Hepatocyte (in vitro differentiated cells): ENCODE measurements at places on chromosomes 1 and 21. TPM values are rescaled to one million over a fixed set of nuclear protein-coding genes. Genes with fewer than 3 reads are reported as not detected.

The C1orf226 gene
- 2.8 and 4.8 TPM in 2 replicates for polyA plus RNA-seq

The DIRAS3 gene
- polyA plus RNA-seq: 2.0 and 4.1 TPM in 2 replicates

The FHAD1 gene
- 0.16 and 0.68 TPM in 2 replicates for polyA plus RNA-seq

The TRMT1L gene
- polyA plus RNA-seq: 11.1 and 12.3 TPM in 2 replicates

The ELF3 gene
- 333 and 361 TPM in 2 replicates for polyA plus RNA-seq

The ACTL8 gene
- polyA plus RNA-seq: 0.34 TPM in 1 of 2 replicates, not detected in the other

The ADORA3 gene
- polyA plus RNA-seq: 0.41 and 0.61 TPM in 2 replicates

The LCE1C gene
- not detected in 2 replicates for polyA plus RNA-seq
